NCI-H526 treated with DMSO at 0.1 percent for 48 hours (cell line): ENCODE measurements at places on chromosomes 3 and 15.

GRCh38 chr15:50224606-50225005, 40.9 kb downstream of the HDC start:
- no peak for DNase-seq

DNA sequence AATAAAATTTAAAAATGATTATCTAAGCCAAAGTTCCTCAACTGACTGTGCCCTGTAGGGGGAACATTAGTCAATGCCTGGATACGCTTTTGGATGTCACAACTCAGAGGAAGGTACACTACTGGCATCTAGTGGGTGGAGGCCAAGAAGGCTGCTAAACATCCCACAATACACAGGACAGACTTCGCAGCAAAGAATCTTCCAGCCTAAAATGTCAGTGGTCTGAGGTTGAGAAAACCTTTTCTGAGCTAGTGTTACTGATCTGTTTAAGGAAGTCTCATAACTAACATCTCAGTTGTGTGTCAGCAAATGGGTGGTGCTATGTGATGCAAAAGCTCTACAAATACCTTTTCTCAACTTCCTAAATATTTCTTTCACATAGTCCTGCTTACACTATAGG, 20.9 kb upstream of the LDHAL6B start:
- DNase-seq = no peak

- no peak for DNase-seq
Observed at GRCh38 chr15:31200735-31201151, 99.2 kb upstream of the TRPM1 start.

- DNase-seq = no peak
Observed at GRCh38 chr15:44207643-44208042, 12.6 kb upstream of the FRMD5 start.

GRCh38 chr15:80780416-80781221, 1.4 kb downstream of the CEMIP start:
- no peak for DNase-seq

DNA sequence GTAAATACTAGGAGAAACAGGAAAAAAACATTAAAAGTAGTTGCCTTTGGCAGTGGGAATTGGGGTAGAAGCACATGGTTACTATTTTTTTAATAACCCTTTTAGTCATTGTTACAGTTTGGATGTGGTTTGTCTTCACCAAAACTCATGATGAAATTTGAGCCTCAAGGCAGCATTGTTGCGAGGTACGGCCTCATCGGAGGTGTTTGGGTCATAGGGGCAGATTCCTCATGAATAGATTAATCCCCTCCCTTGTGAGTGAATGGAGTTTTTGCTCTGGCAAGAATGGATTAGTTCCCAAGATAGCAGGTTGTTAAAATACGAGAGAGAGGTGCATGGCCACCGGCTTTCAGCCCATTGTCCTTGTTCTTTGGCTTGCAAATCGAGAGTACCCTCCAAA, 92.6 kb downstream of the LEKR1 start:
- DNase-seq = no peak

DNA sequence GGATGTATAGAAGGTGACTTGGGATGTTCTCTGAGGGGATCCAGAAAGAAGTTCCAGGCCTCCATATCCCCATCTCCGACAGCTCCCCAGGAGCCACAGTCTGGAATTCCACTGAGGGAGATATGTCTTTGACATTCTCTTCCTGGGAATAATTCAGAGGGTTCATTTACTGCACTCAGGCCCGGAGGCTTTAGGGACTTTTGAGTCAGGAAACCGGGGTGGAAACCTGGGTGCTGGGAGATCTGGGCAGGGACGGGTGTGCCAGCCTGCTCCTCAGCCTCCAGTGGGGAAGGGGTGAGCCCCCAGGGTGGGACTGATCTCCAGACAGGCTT, 147.7 kb downstream of the SMAD6 start:
- no peak for DNase-seq

DNA sequence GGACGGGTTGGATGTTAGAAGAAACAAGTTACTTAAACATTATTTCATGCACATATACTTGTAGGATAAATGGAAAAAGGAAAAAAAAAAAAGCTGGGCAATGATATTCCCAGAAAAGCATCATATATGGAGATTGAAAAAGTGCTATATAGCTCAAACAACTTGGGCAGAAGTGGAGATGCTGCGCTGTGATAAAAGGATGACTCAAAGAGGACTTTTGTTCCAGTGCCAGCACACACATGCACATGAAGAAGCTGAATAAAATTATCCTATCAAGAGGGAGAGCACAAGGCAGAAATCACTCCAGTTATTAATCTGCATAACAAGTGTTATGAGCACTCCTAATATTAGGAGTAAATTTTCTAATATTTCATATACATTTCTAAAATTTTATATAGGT, 30.9 kb downstream of the FRMD4B start:
- no peak for DNase-seq

GRCh38 chr15:62894322-62895085, 148.0 kb upstream of the TPM1 start:
- no peak for DNase-seq

- DNase-seq = no peak
Observed at GRCh38 chr3:38573556-38573955, 75.9 kb downstream of the SCN5A start.

GRCh38 chr3:149771652-149772271, 19.5 kb upstream of the COMMD2 start:
- no peak for DNase-seq

DNA sequence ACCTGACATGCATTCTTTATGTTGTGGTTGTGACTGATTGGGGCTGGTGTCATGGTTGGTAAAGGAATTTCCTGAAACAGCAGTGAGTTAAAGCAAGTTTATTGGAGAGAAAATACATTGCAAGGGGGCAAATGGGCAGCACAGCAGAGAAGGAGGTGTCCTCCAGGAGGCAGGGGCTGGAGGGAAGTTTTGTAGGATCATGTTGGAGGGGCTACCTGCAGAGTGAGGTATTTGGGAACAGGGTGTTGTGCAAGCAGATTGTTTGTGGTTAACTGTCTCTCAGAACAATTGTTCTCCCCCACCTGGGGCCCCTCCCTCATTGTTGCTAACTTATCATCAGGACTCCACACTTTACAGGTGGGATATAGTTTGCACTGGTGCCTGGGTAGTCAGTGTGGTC, 196.0 kb downstream of the NSUN3 start:
- no peak for DNase-seq

GRCh38 chr15:82129761-82130160, 83.9 kb upstream of the MEX3B start:
- no peak for DNase-seq

GRCh38 chr3:60323651-60324050, 927.6 kb downstream of the FHIT start:
- no peak for DNase-seq

DNA sequence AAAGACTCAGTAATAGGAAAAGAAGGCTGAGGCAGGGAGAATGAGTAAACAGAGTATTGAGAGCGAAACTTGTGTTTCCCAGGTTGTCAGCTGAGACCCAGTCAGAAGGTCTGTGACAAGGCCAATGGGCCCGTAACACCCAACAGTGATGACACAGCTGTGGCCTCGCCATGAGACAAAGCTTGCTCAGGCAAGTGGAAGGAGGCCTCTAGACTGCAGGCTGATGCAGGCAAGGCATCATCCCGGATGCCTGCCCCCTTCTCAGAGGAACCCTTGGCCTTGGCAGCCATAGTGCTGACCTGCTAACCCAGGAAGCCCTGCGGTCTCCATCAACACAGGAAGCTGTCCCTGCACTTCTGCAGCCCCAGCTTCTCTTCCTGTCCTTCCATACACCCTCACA, 15.4 kb downstream of the RAB6B start:
- no peak for DNase-seq

DNA sequence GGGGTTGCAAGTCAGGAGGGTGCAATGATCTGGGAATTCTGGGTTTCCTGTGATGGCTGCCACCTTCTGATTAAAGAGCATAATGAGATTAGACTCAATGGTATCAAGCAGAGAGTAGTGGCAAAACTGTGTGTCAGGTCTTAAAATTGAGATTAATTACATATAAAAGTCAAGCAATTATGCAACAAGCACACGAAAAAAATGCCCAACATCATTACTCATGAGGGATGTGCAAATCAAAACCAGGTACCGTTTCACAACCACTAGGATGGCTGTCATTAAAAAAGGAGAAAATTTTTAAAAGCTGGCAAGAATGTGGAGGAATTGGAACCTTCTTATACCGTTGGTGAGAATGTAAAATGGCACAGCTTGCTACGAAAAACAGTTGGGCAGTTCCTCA, 205.0 kb downstream of the OSBPL10 start:
- no peak for DNase-seq

- DNase-seq = no peak
Observed at GRCh38 chr3:11143476-11143875, 10.8 kb upstream of the HRH1 start.

- DNase-seq = no peak
Observed at GRCh38 chr3:53166781-53167291, 5.8 kb downstream of the PRKCD start.

- no peak for DNase-seq
Observed at GRCh38 chr3:135514060-135514448, 451.5 kb upstream of the PPP2R3A start.

GRCh38 chr15:87816811-87817210, 439.7 kb downstream of the NTRK3 start:
- DNase-seq = no peak

DNA sequence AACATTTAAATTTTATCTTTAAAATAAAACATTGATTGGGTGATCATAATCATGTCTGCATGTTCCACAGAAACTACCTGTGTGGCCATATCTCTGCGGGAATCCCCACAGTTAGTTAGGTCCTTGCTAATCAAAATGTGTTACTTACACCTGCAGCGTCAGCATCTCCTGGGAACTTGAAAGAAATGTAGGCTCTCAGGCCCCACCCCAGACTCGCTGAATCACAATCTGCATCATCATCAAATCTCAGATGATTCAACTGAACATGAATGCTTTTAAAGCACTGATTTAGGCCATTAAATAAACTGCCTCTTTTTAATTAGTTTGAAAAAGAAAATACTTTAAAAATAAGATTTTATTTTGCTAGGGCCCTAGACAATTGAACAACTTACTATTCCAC, 577.8 kb downstream of the PYDC2 start:
- no peak for DNase-seq

DNA sequence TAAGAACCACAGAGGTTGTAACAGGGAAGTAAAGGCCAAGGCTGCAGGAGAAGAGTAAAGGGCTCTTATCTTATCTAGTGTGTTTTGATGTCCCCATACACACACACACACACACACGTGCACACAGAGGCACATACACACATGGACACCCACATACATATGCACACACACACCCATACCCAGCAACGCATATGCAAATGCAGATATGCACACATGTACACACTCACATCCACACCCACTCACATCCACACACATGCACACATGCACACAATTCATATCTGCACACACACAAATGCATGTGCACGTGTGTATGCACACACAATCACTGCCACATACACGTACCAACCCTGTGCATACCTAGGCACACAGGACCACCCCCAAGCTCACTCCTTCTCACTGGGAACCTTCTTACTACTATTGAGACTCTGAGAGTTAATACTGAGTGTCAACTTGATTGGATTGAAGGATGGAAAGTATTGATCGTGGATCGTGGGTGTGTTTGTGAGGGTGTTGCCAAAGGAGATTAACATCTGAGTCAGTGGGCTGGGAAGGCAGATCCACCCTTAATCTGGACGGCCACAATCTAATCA, 99.0 kb upstream of the AKAP13 start:
- DNase-seq = no peak

DNA sequence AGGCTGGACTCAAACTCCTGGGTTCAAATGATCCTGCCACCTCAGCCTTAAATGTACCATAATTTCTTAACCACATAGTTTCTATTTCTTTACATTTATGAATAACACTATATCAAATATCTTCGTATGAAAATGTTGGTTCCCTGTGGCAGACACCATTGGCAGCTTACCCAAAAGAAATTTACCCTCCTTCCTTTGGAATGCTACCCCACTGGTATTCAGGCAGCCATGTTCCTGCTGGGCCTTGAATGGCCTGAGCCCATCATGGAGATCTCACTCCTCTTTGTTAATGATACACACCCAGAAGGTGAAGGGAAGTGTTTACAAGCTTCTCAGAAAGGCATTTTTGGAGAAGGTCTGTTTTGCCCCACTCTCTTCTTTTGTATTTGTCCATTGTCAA, 94.3 kb upstream of the RNF7 start:
- no peak for DNase-seq

DNA sequence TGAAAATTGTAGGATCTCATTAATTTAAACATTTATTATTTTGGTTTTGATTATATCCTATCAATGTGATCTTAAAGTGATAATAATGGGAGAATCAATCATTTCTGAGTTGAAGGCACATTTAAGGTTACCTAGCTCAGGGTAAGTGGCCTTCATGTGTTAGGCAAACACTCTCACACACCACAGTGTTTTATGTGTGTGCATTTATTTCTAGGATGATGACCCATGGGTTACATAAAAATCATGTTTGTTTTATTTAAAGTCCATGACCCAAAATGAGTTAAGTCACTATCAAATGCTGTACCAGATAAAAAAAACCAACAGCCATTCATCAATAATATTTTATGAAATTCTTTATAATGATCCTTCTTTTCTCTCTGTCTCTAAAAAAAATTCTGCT, 520.8 kb downstream of the GRM7 start:
- no peak for DNase-seq

DNA sequence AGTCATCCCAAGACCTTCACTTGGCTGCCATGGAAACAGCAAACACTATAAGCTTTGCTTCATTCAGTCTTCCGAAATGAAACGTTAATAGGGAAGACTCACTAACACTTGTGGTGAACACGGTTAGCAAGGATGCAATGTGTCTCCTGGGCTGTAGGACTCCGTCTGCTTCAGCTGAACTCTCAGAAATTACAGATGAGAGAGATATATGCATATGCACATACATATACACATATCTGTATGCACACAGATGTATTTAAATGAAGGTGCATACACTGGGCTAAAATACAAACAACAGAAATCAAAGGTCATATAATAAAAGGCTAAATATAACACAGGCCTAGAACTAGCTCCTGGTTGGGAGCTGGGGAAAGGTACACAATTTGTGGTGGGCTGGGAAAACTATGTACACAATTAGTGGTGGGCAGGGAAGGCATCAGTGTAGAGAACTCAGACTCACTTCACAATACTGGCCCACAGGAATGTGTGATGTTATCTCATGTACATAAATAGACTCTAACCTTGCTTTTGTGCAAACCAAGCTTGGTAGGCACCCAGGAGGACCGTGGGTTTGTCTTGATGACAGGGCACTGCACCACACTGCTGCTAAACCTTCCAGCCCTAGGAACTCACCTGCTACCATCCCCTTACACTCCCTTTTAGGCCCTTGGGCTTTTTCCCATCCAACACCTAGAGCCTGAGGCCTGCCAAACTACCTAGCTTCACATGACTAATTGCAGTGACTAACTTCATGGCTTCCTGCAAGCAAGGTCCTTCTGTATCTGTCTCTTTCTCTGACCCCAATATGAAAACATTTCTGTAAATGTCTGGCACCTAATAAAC, 873.1 kb downstream of the NSUN3 start:
- peak; percentile 3 for DNase-seq
